Breast epithelium (tissue), 4 donors: ENCODE measurements at places on chromosomes 5 and 9. TPM values are rescaled to one million over a fixed set of nuclear protein-coding genes. Genes with fewer than 3 reads are reported as not detected.

DNA sequence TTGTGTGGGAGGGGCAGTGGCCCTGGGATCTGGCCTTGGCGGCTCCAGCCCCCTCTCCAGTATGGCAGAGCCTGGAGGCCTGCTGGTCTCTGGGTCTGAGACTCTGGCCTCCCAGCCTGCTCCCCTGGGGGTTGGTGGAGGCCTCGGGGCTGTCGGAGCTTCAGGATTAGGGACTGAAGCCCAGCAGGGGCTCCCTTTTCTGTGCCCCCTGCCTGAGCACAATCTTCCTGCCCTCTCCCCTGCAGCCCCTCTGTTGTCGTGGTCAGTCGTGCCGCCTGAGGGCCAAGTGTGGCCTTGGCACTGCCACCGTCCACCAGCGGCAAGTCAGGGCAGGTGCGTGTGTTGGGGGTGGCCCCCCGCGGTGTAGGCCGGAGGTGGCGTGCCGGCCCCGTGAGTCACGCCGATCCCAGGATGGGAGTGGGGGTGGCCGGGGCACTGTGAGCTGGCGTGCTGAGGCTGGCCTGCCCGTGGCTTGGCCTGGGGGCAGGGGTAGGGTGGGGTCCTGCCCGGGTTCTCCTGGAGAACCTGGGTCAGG lies 53.6 kb downstream of the RXRA start:
- DNase-seq = no peak

- DNase-seq = no peak
Measured at GRCh38 chr5:76859591-76860247, 9.9 kb downstream of the S100Z start.

DNA sequence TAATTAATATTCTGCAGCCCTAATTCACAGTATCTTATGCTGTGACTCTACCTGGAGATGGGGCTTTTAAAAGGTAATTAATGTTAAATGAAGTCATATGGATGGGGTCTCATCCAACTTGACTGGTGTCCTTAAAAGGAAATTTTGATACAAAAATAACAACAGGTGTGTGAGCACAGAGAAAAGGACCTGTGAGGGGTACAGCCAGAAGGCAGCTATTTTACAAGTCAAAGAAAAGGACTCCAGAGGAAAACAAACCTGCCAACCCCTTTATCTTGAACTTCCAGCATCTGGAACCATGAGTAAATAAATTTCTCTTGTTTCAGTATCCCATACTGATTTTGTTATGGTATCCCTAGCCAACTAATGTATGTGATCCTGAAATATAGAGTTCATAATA lies 250.3 kb downstream of the TMEM232 start:
- DNase-seq = no peak

GRCh38 chr5:134139891-134140469 lies 25.5 kb downstream of the TCF7 start:
- peak; percentile 16 for DNase-seq

GRCh38 chr5:129124608-129125007 lies 30.1 kb downstream of the ISOC1 start:
- no peak for DNase-seq

DNA sequence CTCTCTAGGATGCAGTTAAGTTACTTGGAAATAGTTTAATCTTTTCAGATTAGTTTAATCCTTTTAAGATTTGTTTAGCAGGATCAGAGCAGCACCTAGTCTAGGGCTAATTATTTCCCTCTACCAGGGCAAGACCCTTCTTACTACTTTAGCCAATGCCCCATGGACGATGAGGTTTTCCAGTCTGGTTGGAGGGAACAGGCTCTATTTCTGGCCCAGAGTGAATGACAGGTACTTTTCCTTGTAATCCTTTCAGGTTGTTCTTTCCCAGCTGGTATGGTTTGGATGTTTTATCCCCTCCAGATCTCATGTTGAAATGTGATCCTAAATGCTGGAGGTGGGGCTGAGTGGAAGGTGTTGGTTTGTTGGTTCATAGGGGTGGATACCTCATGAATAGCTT lies 27.2 kb downstream of the PTTG1 start:
- no peak for DNase-seq

- DNase-seq = no peak
Measured at GRCh38 chr5:138625134-138625533, 49.9 kb upstream of the HSPA9 start.

DNA sequence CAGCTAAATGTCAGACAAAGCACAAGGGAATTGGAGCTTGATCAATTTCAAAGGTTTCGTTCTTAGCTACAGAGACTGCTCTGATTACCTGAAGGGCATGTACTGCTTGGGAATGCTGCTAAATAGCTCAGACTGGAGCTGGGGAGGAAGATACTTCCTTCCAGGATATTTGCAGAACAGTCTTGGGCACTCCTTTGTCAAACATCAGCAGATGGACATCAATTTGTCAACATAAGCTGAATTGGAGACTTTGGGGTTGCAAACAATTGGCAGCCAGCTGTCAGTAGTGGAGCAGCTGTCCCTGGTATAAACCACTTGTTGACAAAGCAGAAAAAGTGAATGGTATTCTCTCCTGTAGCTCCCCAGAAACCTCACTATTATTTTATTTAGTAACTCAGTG lies 182.0 kb downstream of the CCDC192 start:
- no peak for DNase-seq

DNA sequence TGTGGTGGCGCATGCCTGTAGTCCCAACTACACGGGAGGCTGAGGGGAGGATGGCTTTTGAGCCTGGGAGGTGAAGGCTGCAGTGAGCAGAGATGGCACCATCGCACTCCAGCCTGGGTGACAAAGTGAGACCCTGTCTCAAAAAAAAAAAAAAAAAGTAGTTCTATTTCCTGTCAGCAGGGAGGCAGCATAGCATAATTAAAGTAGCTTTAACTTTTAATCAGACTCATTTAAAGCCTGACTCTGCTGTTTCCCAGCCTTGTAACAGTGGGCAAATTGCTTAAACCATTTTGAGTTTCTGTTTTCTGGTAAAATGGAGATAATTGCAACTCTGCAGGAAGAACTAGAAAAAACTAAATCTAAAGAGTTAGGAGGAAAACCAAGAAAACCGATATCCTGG lies 31.2 kb downstream of the CNOT6 start:
- DNase-seq = no peak

DNA sequence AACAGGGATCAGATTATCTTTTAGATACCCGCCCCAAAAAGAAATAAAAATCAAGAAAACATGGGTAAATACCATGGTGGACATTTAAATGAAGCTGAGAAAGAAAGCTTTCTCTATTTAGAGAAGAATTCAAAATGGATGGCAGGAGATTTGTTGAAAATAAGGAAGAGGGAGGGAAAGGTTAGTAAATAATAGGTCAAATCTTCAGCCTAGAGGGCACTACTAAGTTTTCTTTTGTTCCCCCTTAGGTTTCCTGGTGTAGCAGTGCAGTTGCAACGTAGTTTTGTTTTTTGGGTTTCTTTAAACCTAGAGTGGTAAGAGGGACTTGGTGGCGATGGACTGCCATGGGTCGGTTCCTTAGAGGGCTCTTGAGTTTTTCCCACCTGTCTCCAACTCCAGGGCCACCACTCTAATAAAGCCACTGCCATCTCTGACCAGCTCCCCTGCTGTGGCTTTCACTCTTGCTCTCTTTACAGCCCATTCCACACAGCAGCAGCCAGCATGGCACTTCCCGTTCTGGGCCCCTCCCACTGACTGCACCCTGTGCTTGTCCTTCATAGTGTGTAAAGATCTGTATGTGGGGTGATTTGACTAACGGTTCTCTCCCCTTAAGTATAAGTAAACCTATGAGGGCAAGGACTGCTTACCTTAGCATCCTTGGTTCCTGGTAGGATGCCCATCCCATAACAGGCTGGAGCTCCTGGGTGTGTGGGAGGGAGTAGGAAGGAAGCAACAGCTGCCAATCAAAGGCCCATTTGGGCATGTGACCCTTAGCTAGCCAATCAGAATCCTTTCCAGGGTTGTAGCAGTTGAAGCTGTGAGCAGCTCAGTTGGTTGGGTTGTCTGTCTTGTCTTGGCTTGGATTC lies 118.3 kb downstream of the SLC1A3 start:
- DNase-seq = no peak

- no peak for DNase-seq
Measured at GRCh38 chr5:141484310-141484640, 555 bp upstream of the PCDHGC4 start.

DNA sequence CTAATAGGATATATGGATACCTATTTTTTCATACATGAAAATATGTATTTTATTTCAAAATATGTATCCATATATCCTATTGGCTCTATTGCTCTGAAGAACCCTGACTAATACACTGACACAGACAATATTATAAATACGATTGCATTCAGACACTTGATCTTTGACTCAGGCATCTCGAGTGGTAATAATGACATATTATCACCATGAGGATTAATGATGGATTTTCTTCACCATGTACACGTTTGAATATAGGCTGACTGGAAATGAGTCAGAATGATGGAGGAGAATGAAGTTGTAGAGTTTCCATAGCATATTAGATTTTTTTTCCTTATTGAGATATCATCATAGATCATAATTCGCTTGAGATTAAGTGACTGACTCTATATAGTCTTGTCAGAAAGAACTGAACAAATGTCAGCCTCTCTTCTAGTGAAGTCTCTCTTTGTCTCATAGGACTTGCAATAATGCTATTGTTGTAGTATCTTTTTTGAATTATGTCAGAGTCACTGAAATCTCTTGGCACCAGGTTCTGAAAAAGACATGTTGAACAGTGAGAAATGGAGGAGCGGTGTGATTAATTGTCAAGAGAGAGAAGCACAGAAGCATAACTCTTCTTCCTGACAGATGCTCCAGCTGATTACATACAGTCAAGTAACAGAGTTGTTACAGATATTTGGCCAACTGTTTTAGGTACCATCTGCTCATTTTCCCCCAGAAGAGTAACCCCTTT lies 41.4 kb upstream of the SLCO6A1 start:
- DNase-seq = no peak

- DNase-seq = no peak
Measured at GRCh38 chr9:81912135-81912534, 16.1 kb upstream of the SPATA31D4 start.

GRCh38 chr5:143552680-143553079 lies 149.2 kb upstream of the NR3C1 start:
- DNase-seq = no peak

- DNase-seq = no peak
Measured at GRCh38 chr5:80973027-80973426, 12.9 kb downstream of the RASGRF2 start.

- DNase-seq = no peak
Measured at GRCh38 chr5:125088522-125089105, 342.2 kb upstream of the ZNF608 start.

GRCh38 chr9:113375057-113376023 lies 1.4 kb downstream of the HDHD3 start:
- no peak for DNase-seq

DNA sequence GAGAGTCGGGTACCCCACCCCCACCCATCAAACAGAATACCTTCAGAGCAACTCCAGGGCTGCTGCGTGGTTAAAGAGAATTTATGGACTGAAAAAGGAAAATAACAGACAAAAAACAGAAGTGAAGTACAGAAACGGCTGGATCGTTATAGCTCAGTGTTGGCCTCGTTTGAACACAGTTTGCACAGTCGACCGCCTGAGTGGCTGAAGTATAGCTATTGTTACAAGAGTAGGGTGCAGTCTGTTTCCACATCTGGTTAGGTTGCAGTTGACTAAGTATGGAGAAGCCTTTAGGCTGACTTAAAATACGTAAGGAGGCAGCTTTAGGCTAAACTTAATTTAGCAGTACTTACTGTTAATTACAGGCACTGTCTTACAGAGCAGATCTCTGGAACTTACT lies 121.2 kb downstream of the GCNT1 start:
- no peak for DNase-seq

- DNase-seq = no peak
Measured at GRCh38 chr5:17436761-17437221, 61.2 kb upstream of the TAF11L2 start.

DNA sequence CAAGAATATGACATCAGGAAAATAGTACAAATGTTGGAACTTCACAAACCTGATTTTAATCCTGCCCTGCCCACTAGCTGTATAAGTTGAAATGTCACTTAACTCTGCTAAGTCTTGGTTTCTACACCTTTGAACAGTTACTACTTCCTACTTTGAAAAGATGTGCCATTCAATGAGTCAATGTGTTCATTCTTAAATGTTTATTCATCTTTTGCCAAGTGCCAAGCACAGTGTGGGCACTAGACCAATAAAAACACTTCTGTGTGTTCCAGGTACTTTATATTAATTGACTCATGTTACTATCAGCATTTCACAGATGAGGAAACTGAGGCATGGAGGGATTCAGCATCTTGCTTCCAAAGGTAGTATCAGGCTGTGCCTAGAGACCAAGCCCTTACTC lies 12.8 kb downstream of the PDCL start:
- DNase-seq = no peak

DNA sequence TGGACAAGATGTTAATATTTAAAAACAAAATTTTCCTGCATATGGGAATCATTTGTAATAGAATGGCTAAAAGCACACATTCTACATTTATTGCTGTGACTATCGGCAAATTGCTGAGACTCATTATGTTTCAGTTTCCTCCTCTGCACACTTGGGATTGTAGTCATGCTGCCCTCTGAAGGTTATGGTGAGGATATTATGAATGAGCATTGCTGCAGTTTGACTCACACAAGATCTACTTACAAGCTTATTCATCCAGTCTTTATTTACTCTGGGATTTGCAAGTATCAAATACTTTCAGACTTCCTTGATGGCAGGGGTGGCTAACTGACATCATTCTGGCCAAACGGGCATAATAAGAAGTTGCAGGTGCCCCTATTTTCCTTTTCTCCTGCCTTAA lies 9.5 kb upstream of the NFIL3 start:
- DNase-seq = no peak

DNA sequence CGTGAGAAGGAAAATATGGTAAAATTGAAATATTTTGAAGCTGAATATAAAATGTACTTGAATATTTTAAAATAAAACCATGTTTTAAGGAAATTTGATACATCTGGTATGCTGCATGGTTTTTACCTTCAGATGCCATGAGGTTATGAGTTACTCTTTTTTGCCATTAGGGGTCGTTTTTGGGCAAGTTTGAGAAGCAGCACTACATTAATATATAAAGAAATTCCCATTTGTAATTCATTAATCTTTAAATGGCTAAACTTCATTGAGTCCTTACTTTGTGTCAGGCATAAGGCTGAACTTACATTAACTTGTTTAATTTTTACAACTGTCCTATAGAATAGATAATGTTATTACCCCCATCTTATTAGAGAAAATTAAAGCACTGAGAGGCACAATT lies 152.3 kb downstream of the KDM4C start:
- no peak for DNase-seq

GRCh38 chr9:109426626-109427402 lies 71.3 kb downstream of the PTPN3 start:
- DNase-seq = no peak

- no peak for DNase-seq
Measured at GRCh38 chr5:34062419-34062818, 19.4 kb upstream of the C1QTNF3 start.

The GABRA1 gene
- not detected for total RNA-seq

The C9 gene
- 1.8 TPM for total RNA-seq

The TTC23L gene
- total RNA-seq = 2.0 TPM

The MTAP gene
- total RNA-seq = 29.5 TPM

The SPINK6 gene
- not detected for total RNA-seq

The AFAP1L1 gene
- total RNA-seq = 26.5 TPM

The IFNB1 gene
- not detected for total RNA-seq

The AK6 gene
- 19.5 TPM for total RNA-seq

The NEURL1B gene
- total RNA-seq = 9.9 TPM

The PTPRD gene
- total RNA-seq = 2.9 TPM

The SLC25A48 gene
- total RNA-seq = 6.2 TPM

The RAB3C gene
- total RNA-seq = 2.6 TPM

The NTRK2 gene
- total RNA-seq = 25.9 TPM

The KLF4 gene
- total RNA-seq = 52.7 TPM

The FRRS1L gene
- 0.16 TPM for total RNA-seq

The FCN1 gene
- 5.1 TPM for total RNA-seq

The ST6GALNAC6 gene
- total RNA-seq = 103 TPM

The NEUROG1 gene
- total RNA-seq = not detected

The BARHL1 gene
- not detected for total RNA-seq

The CDKN2A gene
- 3.5 TPM for total RNA-seq
